ENCODE measurements at places on chromosomes 1 and 21.

DNA sequence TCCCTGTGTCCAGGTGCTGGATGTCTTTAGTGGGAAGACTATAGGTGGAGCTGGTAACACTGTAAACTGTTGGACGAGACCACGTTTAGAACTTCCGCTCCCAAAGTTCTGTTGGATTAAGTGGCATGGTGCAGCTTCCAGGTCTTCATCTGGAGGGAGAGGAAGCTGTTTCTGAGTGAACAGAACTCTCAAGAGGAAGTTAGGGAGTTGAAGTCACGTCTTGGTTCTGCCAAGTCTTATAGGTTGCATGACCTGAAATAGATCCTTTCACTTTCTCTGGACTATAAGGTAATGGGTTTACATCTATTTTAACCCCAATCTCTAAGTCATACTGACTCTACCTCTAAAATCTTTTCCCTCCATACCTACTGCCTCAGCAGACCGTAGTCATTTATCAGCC lies 97.4 kb upstream of the TNR start:
- DNase-seq: no peak

DNA sequence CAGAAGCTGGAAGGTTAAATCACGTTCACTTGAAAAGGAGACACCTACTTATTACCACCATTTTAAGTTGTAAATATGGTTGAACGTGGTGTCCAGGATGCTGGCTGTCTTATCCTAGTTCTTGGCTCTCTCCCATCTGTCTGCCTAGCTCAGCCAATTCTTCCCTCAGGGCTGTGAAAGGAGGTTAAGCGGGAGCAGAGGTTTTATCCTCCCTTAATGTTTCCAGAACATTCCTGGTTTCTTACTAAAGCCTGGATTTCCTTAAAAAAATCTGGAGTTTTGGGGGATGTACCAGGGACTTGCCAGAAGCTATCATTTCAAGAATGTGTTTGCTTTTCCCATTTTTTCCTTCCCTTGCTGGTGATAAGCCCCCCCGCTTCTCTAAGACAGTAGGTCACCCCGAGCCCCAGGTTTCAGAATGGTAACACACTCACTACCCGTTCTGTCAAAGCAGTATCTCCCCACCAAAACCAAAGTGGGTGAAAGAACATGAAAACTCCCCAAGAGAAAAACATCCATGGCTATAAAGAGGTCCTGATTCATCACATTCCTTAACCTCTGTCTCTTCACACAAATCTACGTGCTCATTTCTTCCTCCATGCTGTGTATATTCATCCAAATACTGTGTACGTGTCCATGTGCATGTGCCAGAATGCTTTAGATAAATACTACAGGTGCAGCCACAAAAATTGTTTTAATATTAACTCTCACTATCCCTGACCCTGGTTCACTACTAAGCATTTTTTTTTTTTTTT lies 114.7 kb downstream of the MAP3K21 start:
- DNase-seq: no peak

DNA sequence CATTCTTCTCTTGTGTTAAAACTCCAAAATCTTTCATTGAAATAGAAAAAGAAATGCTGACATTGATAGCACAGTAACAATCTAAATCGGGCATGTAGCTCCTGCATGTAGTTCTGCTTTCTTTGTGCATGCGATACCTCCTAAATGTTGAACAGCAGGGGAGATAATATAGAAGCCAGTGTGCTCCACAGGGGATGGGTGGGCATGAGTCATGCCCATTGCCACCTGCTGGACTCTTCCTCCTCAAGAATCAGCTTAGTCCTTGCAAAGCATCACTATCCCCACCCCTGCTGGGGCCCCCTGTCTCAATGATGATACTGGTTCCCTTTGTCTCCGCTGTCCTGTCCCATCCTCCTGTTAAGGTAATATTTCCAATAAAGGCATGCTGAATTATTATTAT lies 203.0 kb downstream of the RWDD3 start:
- DNase-seq: no peak

- no peak for DNase-seq
These were observed 284.6 kb upstream of the DPYD start for GRCh38 chr1:98205291-98206017.

DNA sequence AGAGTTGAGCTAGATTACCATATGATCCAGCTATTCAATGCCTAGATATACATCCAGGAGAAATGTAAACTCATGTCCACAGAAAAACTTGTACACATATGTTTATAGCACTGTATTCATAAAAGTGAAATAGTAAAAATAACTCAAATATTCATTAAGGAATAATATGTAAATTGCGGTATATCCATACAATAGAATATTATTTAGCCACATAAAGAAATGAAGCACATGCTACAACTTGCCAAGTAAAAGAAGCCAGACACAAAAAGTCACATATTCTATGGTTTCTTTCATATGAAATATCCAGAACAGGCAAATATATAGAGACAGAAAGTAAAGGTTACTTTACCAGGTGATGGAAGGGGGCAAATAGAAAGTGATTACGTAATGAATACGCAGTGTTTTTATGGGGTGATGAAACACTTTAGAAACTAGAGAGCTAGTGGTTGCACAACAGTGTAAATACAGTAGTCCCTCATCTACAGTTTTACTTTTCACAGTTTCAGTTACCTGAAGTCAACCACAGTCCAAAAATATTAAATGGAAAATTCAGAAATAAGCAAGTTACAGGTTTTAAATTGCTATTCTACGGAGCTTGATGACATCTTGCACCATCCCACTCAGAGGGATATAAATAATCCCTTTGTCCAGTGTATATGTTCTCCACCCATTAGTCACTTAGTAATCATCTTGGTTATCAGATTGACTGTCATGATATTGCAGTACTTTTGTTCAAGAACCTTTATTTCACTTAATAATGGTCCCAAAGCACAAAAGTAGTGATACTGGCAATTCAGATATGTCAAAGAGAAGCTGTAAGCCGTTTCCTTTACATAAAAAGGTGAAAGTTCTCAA lies 62.3 kb downstream of the ZNF644 start:
- DNase-seq: no peak

GRCh38 chr1:24020025-24020424 lies 39.9 kb upstream of the SRSF10 start:
- DNase-seq: no peak

DNA sequence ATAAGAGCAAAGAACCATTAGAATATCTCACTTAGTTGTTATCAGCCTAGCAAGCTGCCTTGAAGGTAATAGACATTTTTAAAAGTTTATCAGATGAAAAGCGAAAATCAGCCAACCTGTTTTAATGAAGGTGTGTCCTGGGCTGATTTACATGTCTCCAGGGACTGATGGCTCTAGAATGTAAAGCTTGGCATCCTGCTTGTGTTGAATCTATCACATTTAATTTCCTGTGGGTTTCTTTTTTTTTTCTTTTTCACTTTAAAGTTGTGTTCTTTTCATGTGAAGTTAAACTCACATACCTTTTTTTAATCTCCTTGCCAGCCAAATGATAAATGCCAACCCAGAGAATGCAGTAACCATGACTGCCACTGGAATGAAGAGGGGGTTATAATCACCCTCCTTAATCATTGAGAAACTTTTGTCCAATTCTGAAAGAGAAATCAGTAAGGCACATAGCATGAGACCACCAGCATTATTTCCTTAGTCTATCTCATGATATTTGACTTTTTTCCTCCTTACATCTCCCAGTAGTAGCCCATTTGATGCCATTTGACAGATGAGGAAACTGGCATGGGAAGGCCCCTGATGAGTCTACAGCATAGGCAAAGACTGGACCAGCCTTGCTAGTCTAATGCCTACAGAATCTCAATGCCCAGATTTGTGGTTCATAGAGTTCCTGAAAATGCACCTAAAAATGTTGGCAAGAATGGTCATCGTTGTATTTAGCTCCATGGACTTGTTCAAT lies 10.0 kb downstream of the SELL start:
- no peak for DNase-seq

All from anterior cingulate cortex (tissue), 58 donors.